ENCODE measurements at places on chromosomes 12 and 14. TPM values are rescaled to one million over a fixed set of nuclear protein-coding genes. Genes with fewer than 3 reads are reported as not detected.
A peak's percentile ranks its signal among the peaks of the same experiment; 100 is the strongest.

DNA sequence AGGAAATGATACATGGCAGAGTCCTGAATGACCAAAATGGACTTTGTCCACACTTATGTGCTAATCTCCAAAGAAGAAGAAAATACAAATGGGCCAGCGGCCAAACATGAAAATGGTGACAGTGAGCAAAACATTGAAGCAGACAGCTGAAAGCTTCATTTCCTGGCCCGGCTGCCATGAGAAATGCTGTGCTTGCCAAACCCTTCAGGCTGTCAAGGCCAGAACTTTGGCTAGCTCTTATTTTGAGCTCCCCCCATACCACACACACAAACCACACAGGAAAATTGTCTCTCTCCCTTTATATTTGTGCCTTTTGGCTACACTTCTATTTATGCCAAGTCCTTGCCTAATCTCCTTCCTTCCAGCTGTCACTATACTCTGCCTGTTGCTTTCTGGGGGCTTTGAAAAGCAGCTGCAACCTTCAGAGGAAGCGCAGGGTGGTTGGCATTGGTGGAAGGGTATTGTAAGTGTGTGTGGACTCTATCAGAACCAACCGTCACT, 323.8 kb downstream of the RAD51B start:
- DNase-seq, result no peak
- no peaks in the 10 kb centered on the region for H3K36me3 ChIP-seq
- peaks cover 26% of the 10 kb centered on the region for H3K4me1 ChIP-seq
- peak overlapping the region; percentile 26 for H3K27ac ChIP-seq
- H3K4me3 ChIP-seq, result no peak overlapping the region

- DNase-seq, result no peak
- H3K4me1 ChIP-seq, result no peaks in the 10 kb centered on the region
- H3K27me3 ChIP-seq, result no peaks in the 10 kb centered on the region
- H3K4me3 ChIP-seq, result no peak overlapping the region
- no peaks in the 10 kb centered on the region for H3K36me3 ChIP-seq
- no peak overlapping the region for H3K27ac ChIP-seq
These were observed 73.7 kb downstream of the ANKS1B start for GRCh38 chr12:99911081-99911480.

Gene KRT3
- total RNA-seq, result not detected

Gene RIMBP2
- not detected for total RNA-seq

Gene RTRAF
- total RNA-seq, result 105 TPM

GRCh38 chr14:82999802-83000201, 1466.1 kb upstream of the SEL1L start:
- no peaks in the 10 kb centered on the region for H3K4me1 ChIP-seq
- H3K27ac ChIP-seq, result no peak overlapping the region
- no peak for DNase-seq
- H3K27me3 ChIP-seq, result no peaks in the 10 kb centered on the region
- H3K4me3 ChIP-seq, result no peak overlapping the region

Gene SCNN1A
- 4.7 TPM for total RNA-seq

Gene ATG101
- total RNA-seq, result 18.0 TPM

GRCh38 chr12:94575645-94576403, 74.5 kb downstream of the TMCC3 start:
- no peak for DNase-seq
- no peaks in the 10 kb centered on the region for H3K4me1 ChIP-seq
- H3K27me3 ChIP-seq, result peaks cover 11% of the 10 kb centered on the region
- no peaks in the 10 kb centered on the region for H3K36me3 ChIP-seq
- H3K4me3 ChIP-seq, result no peak overlapping the region

GRCh38 chr12:98819821-98820404, 174.8 kb downstream of the APAF1 start:
- no peak for DNase-seq
- peaks cover 17% of the 10 kb centered on the region for H3K27me3 ChIP-seq
- no peak overlapping the region for H3K27ac ChIP-seq
- no peak overlapping the region for H3K4me3 ChIP-seq
- no peaks in the 10 kb centered on the region for H3K4me1 ChIP-seq

Gene DPF3
- total RNA-seq, result 0.55 TPM

Gene KCNMB4
- total RNA-seq, result 2.6 TPM

- H3K27me3 ChIP-seq, result no peaks in the 10 kb centered on the region
- peaks cover 13% of the 10 kb centered on the region for H3K4me1 ChIP-seq
- H3K4me3 ChIP-seq, result no peak overlapping the region
- DNase-seq, result no peak
- H3K27ac ChIP-seq, result no peak overlapping the region
- no peaks in the 10 kb centered on the region for H3K36me3 ChIP-seq
These were observed 39.6 kb downstream of the CCDC85C start for GRCh38 chr14:99564256-99564925.

Gene C14orf93
- 16.8 TPM for total RNA-seq

DNA sequence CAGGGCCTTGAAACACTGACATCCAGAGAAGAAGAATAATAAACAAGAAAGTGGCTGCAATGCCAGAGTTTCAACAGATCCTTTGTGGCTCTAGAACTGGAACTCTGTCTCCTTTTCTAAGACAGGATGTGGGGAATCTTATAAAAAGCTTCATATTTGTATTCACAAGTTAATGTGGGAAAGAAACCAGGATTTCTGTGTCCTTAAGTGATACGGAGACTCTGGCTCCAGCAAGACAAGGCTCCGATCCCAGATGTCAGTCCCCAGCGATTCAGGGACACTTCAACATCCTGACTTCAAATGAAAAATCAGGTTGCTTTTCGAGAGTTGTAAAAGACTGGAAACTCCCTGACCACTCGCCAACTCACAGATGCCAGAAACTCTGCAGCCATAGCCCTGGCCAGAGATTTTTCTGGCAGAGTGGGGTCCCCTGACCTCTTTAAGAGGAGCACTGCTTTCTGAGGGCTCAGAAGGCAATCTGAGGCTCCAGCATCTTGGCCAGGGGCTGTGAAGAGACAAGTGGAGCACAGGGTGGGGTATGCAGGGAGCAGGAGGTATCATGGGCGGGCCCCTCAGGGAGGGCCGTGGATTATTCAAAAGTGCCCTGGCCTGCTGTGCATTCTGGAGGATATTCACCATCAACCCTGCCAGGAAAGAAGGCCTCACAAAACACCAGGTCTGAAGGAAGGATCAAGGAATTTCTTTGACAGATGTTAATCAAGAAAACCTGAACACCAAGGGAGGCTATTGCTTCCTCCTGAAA, 53.3 kb downstream of the TMX1 start:
- H3K27ac ChIP-seq, result no peak overlapping the region
- H3K27me3 ChIP-seq, result no peaks in the 10 kb centered on the region
- no peak overlapping the region for H3K4me3 ChIP-seq
- H3K36me3 ChIP-seq, result no peaks in the 10 kb centered on the region
- H3K4me1 ChIP-seq, result no peaks in the 10 kb centered on the region

GRCh38 chr12:122523280-122523679, 3.5 kb downstream of the RSRC2 start:
- DNase-seq, result no peak
- H3K36me3 ChIP-seq, result peaks cover 5% of the 10 kb centered on the region
- no peaks in the 10 kb centered on the region for H3K27me3 ChIP-seq
- peak overlapping the region; percentile 90 for H3K4me3 ChIP-seq
- H3K27ac ChIP-seq, result no peak overlapping the region
- peaks cover 17% of the 10 kb centered on the region for H3K4me1 ChIP-seq

DNA sequence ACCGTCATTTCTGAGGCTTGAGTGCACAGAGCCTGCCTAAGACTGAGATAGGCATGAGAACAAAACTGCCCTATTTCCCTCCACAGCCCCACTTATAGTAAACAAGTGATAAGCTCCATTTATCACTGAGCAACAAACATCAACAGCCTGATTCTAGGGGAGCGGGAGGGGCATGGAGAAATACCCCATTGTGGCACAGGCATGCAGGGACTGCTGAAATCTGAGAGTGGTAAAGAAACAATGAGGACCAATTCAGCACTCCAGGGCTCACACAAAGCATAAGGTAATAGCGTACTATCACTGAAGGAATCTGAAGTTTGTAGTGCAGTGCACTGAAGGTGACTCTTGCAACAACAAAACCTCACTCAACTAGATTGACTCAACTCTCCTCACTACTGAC, 186.7 kb downstream of the ANO2 start:
- H3K27me3 ChIP-seq, result peaks cover 34% of the 10 kb centered on the region
- DNase-seq, result no peak
- H3K4me1 ChIP-seq, result no peaks in the 10 kb centered on the region

Gene TMEM179
- total RNA-seq, result not detected

Gene IKBIP
- total RNA-seq, result 9.9 TPM

GRCh38 chr12:48854488-48854887, 2.5 kb upstream of the DDX23 start:
- peaks cover 35% of the 10 kb centered on the region for H3K4me1 ChIP-seq
- H3K4me3 ChIP-seq, result no peak overlapping the region
- H3K36me3 ChIP-seq, result peaks cover 14% of the 10 kb centered on the region
- no peaks in the 10 kb centered on the region for H3K27me3 ChIP-seq
- H3K27ac ChIP-seq, result no peak overlapping the region
- no peak for DNase-seq

Gene INSM2
- not detected for total RNA-seq

DNA sequence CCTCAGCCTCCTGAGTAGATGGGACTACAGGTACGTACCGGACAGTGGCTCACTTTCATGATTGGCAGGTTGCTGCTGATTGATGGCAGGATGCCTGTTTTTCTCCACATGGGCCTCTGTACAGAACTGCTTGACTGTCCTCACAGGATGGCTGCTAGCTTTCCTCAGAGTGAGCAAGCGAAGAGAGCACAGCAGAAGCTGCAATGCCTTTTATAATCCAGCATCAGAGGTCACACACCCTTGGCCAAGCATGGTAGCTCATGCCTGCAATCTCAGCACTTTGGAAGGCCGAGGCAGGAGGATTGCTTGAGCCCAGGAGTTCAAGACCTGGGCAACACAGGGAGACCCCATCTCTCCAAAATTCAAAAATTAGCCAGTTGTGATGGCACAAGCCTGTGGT, 31.0 kb downstream of the ARF6 start:
- no peaks in the 10 kb centered on the region for H3K36me3 ChIP-seq
- H3K4me3 ChIP-seq, result no peak overlapping the region
- peaks cover 33% of the 10 kb centered on the region for H3K4me1 ChIP-seq
- no peak for DNase-seq
- H3K27ac ChIP-seq, result peak overlapping the region; percentile 86

Gene BIN2
- total RNA-seq, result 257 TPM

DNA sequence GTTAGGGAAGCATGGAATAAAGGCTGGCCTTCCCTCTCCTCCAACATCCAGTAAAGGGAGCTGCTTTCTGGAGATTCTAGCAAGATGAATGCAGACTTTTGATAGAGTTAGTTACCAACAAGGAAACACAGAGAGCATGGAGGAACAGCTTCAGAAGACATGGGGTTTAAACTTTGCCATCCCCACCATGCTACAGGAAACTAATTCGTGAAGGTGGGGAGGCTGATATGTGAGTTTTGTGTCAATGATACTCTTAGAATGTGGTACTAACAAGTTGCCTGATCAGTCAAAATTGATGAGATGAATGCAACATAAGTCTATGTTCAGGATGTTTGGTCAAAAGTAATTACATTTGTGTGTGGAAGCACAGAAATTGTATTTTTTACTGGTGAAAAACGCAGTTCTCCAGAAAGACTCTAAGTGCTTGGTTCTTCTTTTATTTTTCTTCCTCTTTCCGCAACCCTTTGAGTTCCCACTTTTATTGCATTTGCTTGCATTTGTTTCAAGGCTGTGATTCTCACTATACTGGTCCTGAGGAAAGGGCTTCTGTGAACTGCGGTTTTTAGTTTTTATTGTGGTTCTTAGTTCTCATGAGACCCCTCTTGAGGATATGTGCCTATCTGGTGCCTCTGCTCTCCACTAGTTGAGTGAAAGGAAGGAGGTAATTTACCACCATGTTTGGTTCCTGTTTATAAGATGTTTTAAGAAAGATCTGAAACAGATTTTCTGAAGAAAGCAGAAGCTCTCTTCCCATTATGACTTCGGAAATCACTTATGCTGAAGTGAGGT, at the start of gene CLEC4A:
CLEC4A (plus strand) TSS at position 494 of the 789 bp plus-strand sequence; CDS start at position 756, 262 bp downstream.
- H3K4me3 ChIP-seq, result no peak within 1 kb of the TSS
- H3K27ac ChIP-seq, result peak within 1 kb of the TSS; percentile 44
- no peaks in the 10 kb centered on the region for H3K27me3 ChIP-seq
- H3K4me1 ChIP-seq, result peaks cover 15% of the 10 kb centered on the region
- H3K36me3 ChIP-seq, result peaks cover 5% of the 10 kb centered on the region
- no peak for DNase-seq

DNA sequence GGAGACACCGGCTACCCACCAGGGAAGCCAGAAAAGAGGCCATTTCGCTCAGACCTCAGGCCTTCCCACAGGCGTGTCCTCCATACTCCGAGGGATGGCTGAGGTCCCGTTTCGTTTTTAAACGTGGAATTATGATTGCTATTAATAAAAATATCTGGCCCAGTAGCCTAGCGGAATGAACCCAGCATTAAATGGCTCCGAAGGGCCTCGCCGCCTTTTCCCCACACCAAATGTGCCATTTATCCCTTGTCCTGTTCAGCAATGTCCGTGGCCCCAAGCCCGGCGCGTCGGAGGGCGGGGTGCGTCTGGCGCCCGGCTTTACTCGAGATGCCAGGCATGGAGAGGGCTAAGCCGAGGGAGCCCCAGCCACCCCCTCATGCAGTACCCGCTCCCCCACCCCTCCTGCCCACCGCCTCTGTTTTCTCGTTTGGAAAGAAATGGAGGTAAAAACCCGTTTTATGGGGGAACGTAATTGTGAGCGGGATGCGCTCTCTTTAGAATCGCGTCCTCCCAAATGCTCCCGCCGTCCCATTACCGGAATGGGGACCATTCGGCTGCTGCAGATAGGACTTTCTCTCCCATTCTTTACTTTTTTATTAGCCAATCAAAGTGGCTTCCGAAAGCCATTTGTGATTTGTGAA, 5.7 kb downstream of the HOXC8 start:
- DNase-seq, result no peak
- peaks cover 65% of the 10 kb centered on the region for H3K27me3 ChIP-seq
- H3K27ac ChIP-seq, result no peak overlapping the region
- H3K4me3 ChIP-seq, result peak overlapping the region; percentile 1
- peaks cover 33% of the 10 kb centered on the region for H3K4me1 ChIP-seq

DNA sequence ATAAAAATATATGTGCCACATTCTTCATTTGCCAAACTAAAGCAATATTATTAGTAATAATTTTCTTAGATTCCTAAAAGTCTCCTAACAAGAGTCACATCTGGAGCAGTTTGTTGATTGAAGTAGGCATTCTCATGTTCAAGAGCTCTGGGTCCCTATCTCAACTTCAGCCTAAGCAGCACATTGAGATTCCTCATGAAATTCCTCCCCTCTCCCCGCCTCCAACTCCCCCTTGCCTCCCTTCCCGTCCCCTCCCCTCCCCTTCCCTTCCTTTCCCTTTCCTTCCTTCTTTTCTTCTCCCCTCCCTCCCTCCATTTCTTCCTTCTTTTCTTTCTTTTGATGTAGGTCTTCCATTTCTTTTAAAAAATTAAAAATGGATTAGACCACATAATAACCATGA, 48.7 kb upstream of the NAV3 start:
- H3K4me3 ChIP-seq, result no peak overlapping the region
- no peaks in the 10 kb centered on the region for H3K36me3 ChIP-seq
- no peaks in the 10 kb centered on the region for H3K4me1 ChIP-seq
- DNase-seq, result no peak
- no peak overlapping the region for H3K27ac ChIP-seq

Gene TTC6
- total RNA-seq, result not detected

Gene PROX2
- total RNA-seq, result 0.52 TPM

- no peak overlapping the region for H3K27ac ChIP-seq
- H3K36me3 ChIP-seq, result no peaks in the 10 kb centered on the region
- no peaks in the 10 kb centered on the region for H3K4me1 ChIP-seq
- no peaks in the 10 kb centered on the region for H3K27me3 ChIP-seq
These were observed 513.1 kb downstream of the KCNH5 start for GRCh38 chr14:62532181-62532580.

- H3K27ac ChIP-seq, result no peak overlapping the region
- DNase-seq, result no peak
- H3K4me3 ChIP-seq, result no peak overlapping the region
- peaks cover 6% of the 10 kb centered on the region for H3K4me1 ChIP-seq
- peaks cover 20% of the 10 kb centered on the region for H3K27me3 ChIP-seq
- H3K36me3 ChIP-seq, result no peaks in the 10 kb centered on the region
These were observed 176.6 kb downstream of the TSPAN9 start for GRCh38 chr12:3253682-3254275.

Data from naive thymus-derived CD8-positive, alpha-beta T cell (primary cell).